ENCODE measurements at places on chromosomes 1 and 21.

DNA sequence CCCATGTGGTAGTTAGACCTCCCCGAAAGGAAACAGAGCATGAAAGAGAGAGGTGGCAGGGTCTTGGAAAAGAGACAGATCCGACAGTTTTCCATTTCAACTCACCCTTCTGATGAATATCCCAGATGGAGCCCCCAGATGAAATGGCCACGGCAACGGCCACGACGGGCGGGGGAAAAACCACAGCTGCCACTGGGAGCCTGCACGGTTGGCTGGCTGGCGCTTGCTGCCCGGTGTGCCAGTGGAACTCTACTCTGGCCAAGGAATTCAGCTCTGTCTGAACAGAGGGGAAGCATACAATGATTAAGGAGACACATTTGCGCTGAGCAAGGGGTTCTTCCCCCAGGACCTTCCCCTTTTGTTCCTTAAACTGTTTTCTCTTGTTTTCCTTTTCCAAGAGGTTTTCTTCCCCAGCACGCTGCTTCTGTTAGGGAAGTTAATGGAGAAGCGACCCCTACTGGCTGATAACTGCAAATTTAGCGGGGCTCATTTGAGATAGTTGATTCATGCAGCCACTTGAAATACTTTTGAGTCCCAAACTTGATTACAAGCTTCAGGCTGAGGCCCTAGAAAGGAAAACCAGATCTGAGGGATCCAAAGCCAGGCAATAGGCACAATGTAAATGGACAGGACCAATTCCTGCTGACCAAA lies 1122.5 kb downstream of the NCAM2 start:
- H3K27ac ChIP-seq: no peak overlapping the region
- no peaks in the 10 kb centered on the region for H3K36me3 ChIP-seq
- no peaks in the 10 kb centered on the region for H3K27me3 ChIP-seq
- H3K4me3 ChIP-seq: no peak overlapping the region
- H3K4me1 ChIP-seq: no peaks in the 10 kb centered on the region
- no peak for DNase-seq

DNA sequence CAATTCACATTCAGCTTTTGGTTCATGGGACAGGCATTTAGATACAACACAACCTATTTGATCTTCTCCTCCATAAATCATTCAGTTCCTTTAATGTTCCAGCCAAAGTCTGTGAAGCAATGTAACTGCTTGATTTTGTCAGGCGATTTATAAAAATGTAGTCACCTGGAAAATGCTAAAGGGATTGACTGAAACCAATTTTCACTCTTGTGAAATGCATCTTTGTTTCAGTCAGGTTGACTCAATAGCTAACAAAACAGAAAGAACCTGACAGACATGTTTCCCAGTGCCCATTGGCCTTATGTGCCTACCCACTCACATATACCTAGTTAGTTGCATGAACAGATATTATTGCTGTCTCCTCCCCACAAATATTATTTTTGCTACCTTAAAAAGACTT lies 335.7 kb downstream of the CHRM3 start:
- H3K4me3 ChIP-seq: no peak overlapping the region
- H3K27me3 ChIP-seq: no peaks in the 10 kb centered on the region
- no peaks in the 10 kb centered on the region for H3K4me1 ChIP-seq
- no peak overlapping the region for H3K27ac ChIP-seq

DNA sequence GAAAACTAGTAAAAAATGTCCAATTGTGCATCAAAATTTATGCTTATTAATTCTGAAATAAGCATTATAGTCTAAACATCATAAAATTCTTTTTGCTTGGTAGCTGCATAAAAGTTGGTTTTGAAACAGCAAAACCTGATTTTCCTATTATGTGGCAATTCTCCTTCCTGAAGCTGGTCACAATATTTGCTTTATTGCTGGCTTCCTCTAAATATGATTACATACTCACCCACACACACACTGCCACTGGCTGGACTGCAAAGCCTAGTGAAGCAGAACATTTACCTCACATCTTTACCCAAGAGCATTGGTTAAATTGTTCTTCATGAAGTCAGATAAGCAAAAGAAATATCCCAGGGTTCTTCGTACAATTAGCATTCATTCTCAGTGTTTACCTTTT lies 103.0 kb downstream of the NR5A2 start:
- no peak overlapping the region for H3K4me3 ChIP-seq
- no peaks in the 10 kb centered on the region for H3K36me3 ChIP-seq
- no peaks in the 10 kb centered on the region for H3K27me3 ChIP-seq
- DNase-seq: no peak
- no peaks in the 10 kb centered on the region for H3K4me1 ChIP-seq

DNA sequence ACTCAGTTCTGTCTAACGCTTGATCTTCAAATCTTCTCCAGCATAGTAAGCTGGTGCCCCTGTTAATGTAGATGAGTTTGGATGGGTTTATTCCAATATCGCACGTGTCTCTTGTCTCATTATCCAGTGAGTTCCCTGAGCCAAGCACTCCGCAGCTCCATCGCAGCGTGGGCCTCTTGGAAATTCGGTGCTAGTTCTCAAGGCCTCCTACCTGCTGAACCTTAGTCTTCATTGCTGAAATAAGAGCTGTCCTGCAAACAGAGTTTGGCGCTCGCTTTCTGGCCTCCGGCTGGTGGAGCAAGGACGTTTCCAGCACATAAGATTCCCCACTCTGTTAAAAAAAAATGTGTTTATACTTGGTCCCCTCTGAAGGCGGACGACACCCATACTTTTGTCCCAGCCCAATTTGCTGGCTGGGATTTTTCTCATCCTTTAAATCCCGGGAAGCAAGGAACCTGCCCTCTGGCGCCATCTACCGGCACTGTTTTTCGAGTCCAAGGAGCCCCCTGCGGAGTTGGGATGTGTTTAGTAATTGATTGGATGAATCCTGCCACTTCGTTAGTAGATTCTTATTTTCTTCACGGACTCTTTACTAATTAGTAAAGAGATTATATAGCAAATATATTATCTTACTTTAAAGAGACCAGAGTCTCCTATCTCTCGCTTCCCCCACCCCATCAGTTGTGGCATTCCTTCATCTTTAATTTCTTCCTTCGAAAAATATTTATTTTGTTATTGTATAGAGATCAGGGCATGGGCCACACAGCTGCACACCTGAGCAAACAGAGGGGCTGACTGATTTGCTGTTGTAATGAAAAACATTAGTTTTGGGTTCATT lies 14.7 kb downstream of the JUN start:
- H3K36me3 ChIP-seq: no peaks in the 10 kb centered on the region
- no peak overlapping the region for H3K27ac ChIP-seq
- H3K4me3 ChIP-seq: no peak overlapping the region

DNA sequence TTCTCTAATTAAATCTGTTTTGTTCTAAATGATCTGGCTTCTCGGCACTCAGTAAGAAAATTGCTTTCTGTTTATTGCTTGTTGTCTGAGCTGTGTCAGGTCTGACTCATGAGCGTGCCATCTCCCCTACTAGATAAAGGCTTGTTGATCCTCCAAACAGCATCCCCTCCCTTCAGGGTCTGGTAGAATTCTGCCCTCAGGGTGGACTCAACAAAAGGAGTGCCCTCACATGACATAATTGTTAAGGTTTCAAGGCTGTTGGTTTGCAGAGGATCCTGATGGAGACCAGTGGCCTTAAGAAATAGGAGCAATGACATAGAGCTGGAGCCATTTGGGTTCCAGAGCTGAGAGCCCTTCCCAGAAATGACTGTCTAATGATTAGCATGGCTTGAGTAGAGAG lies 36.0 kb upstream of the ATP2B4 start:
- H3K4me1 ChIP-seq: no peaks in the 10 kb centered on the region
- no peak overlapping the region for H3K4me3 ChIP-seq
- H3K36me3 ChIP-seq: no peaks in the 10 kb centered on the region

DNA sequence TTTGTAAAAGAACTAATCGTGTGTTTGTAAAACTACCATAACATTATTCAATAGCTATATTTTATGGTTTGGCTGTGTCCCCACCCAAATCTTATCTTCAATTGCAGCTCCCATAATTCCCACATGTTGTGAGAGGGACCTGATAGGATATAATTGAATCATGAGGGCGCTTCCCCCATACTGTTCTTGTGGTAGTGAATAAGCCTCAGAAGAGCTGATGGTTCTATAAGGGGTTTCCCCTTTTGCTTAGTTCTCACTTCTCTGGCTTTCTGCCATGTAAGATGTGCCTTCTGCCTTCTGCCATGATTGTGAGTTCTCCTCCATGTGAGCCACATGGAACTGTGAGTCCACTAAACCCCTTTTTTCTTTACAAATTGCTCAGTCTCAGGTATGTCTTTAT lies 1372.3 kb downstream of the AMY1C start:
- no peaks in the 10 kb centered on the region for H3K36me3 ChIP-seq
- H3K27ac ChIP-seq: no peak overlapping the region
- H3K4me3 ChIP-seq: no peak overlapping the region
- no peaks in the 10 kb centered on the region for H3K27me3 ChIP-seq
- H3K4me1 ChIP-seq: no peaks in the 10 kb centered on the region
- no peak for DNase-seq

GRCh38 chr1:243730487-243731150 lies 119.4 kb downstream of the AKT3 start:
- H3K36me3 ChIP-seq: no peaks in the 10 kb centered on the region
- H3K27me3 ChIP-seq: no peaks in the 10 kb centered on the region
- DNase-seq: no peak
- H3K4me3 ChIP-seq: no peak overlapping the region
- H3K27ac ChIP-seq: peak overlapping the region; percentile 52
- H3K4me1 ChIP-seq: no peaks in the 10 kb centered on the region

- peaks cover 44% of the 10 kb centered on the region for H3K27me3 ChIP-seq
- DNase-seq: no peak
- no peaks in the 10 kb centered on the region for H3K36me3 ChIP-seq
- H3K4me3 ChIP-seq: no peak overlapping the region
- H3K4me1 ChIP-seq: no peaks in the 10 kb centered on the region
Measured at GRCh38 chr1:110144366-110144765, 5.9 kb upstream of the SLC6A17 start.

GRCh38 chr1:35852241-35852640 lies 30.8 kb upstream of the AGO1 start:
- no peaks in the 10 kb centered on the region for H3K36me3 ChIP-seq
- no peak overlapping the region for H3K4me3 ChIP-seq
- DNase-seq: no peak
- H3K27ac ChIP-seq: peak overlapping the region; percentile 61
- H3K4me1 ChIP-seq: no peaks in the 10 kb centered on the region

GRCh38 chr1:216542263-216542662 lies 119.0 kb upstream of the USH2A start:
- no peaks in the 10 kb centered on the region for H3K4me1 ChIP-seq
- DNase-seq: no peak
- H3K4me3 ChIP-seq: no peak overlapping the region
- H3K27me3 ChIP-seq: no peaks in the 10 kb centered on the region

- H3K4me1 ChIP-seq: no peaks in the 10 kb centered on the region
- no peaks in the 10 kb centered on the region for H3K36me3 ChIP-seq
- H3K4me3 ChIP-seq: no peak overlapping the region
- no peaks in the 10 kb centered on the region for H3K27me3 ChIP-seq
Measured at GRCh38 chr1:163472651-163473248, 151.0 kb downstream of the NUF2 start.

- H3K4me3 ChIP-seq: no peak overlapping the region
- no peak for DNase-seq
- no peak overlapping the region for H3K27ac ChIP-seq
- no peaks in the 10 kb centered on the region for H3K27me3 ChIP-seq
Measured at GRCh38 chr1:180311011-180311730, 81.1 kb downstream of the LHX4 start.

- H3K4me3 ChIP-seq: no peak overlapping the region
- H3K36me3 ChIP-seq: no peaks in the 10 kb centered on the region
- H3K27ac ChIP-seq: peak overlapping the region; percentile 49
Measured at GRCh38 chr21:33299181-33299752, 25.5 kb upstream of the IFNAR1 start.

- H3K4me1 ChIP-seq: peaks cover 10% of the 10 kb centered on the region
- no peak for DNase-seq
- peaks cover 96% of the 10 kb centered on the region for H3K27me3 ChIP-seq
- peak overlapping the region; percentile 44 for H3K4me3 ChIP-seq
- no peak overlapping the region for H3K27ac ChIP-seq
Measured at GRCh38 chr1:152111515-152111968, 3.7 kb downstream of the TCHH start.

GRCh38 chr1:243345205-243345604 lies 89.4 kb downstream of the SDCCAG8 start:
- no peaks in the 10 kb centered on the region for H3K27me3 ChIP-seq
- no peak overlapping the region for H3K27ac ChIP-seq
- DNase-seq: no peak
- no peaks in the 10 kb centered on the region for H3K4me1 ChIP-seq
- H3K36me3 ChIP-seq: no peaks in the 10 kb centered on the region
- H3K4me3 ChIP-seq: no peak overlapping the region

Data from breast epithelium (tissue), 4 donors.